ENCODE measurements at places on chromosomes 12 and 14.

DNA sequence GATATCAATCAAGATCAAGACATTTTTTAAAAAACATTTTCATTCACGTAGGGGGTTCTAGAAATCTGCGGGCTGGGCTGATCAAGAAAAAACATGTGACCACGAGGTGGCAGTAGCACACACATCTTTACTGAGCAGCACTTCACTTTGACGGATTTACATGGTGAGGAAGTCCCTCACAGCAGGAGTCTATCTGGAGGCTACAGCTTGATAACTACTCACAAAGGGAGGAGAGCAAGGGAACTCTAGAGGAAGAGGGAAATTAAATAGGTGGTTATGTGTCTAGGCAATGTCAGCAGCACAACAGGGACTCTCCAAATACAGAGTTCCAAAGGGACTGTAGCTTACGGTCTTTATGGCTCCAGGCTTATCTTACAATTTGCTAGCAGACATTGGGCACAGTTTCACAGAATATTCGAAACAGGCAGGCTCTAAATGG, 248.1 kb downstream of the DPY19L2 start:
- peak; percentile 69 for DNase-seq

- DNase-seq: no peak
These were observed 103.2 kb upstream of the EIF5 start for GRCh38 chr14:103230658-103231334.

DNA sequence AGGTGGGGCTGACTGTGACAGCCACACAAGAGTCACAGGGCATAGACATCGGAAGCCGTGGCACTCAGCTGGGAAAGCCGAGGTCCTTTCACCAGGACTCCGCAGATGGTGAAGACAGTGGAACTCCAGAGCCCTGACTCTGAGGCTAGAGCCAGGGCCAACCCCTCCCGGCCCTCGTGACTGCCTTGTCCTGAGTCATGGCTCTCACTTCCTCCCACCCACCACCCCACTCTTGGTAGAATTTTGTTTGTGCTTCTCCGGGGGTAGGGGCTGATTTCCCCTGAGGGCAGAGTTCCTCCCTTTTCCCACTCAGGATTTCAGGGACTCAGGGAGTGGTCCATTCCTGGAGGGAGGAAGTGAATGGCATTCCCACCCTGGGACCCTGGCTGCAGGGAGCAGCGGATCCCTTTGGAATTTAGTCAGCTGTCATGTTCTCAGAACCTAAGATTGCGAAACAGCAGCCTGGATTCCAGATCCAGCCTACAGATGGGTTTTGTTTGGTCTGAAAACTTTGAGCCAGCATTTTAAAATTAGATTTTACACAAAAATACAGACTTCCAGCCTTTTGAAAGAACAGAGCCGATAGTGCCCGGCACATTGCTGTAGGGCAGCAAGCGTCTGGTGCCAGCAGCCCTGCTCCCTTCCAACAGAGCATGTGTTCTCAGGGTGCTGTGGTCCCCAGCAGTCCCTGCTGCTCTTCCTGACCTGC, 50.7 kb downstream of the TPCN1 start:
- DNase-seq: peak; percentile 43

DNA sequence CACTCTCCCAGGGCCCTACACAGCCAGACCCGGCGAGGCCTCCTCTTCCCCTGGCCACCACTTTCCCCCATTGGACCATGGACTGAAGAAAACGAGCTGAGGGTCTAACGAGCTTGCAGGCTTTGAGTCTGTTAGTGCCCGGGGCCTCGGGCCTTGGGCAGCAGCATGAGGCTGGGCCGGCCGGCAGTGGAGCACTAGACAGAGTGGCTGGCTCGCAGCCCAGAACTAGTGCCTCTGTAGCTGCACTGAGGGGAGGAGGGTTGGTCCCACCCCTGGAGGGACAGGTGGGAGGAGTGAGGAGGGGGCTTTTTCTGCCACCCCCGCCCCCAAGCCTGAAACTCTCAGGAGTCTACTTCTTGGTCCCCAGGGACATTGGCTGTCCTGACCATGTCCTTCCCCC, 38.7 kb downstream of the SLC6A12 start:
- peak; percentile 76 for DNase-seq

GRCh38 chr12:46200551-46200950, 68.3 kb downstream of the SLC38A1 start:
- DNase-seq: no peak

DNA sequence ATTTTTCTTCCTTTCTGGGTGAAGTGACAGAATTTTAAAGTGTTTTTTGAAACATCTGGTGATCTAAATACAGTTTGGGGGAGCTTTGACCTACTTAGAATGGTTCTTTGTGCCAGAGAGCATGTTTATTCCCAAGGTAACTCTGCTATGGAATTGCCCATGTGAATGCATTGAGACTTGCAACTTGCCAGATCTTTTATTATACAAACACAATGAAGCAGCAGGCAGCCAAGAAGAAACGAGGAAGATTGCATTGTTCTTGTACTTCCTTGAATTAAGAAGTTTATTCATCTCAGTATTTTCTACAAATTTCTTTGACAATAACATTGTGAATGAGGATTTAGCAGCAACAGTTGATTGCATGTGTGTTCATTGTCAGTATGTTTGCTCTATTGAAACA, 55.5 kb downstream of the FGD4 start:
- no peak for DNase-seq

GRCh38 chr14:32403688-32404087, 74.6 kb downstream of the AKAP6 start:
- no peak for DNase-seq

DNA sequence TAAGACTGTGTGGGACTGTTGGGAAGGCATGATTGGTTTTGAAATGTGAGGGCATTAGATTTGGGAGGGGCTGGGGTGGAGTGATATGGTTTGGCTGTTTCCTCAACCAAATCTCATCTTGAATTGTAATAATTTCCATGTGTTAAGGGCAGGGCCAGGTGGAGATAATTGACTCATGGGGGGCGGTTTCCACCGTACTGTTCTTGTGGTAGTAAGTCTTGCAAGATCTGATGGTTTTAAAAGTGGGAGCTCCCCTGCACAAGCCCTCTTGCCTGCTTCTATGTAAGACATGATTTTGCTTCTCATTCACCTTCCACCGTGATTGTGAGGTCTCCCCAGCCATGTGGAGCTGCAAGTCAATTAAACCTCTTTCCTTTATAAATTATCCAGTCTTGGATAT, 76.6 kb upstream of the PPFIA2 start:
- DNase-seq: no peak

DNA sequence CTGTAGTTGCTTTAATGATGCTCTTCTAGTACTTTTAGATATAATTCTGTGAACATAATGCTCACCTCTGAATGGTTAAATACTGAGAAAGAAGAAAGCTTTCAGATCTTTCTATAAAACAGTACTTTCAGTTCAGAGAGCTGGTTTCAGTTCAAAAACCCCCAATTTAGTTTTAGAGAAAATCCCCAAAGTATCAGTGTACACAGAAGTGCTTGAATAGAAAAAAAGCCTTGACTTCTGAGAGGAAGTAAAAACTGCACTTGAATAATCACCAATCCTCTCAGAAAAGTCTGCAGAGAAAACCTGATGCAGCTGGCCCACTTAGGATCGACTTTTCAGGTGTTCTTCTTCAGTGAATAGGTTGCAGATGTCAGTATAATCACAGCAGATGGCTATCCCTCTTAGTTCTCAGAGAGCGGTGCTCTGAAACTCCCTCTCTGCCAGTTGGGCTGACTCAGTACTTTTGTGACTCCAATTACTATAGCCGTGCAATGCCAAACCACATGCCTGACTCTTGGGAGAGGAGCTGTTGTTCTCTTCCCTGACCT, 616.3 kb downstream of the LRFN5 start:
- no peak for DNase-seq

DNA sequence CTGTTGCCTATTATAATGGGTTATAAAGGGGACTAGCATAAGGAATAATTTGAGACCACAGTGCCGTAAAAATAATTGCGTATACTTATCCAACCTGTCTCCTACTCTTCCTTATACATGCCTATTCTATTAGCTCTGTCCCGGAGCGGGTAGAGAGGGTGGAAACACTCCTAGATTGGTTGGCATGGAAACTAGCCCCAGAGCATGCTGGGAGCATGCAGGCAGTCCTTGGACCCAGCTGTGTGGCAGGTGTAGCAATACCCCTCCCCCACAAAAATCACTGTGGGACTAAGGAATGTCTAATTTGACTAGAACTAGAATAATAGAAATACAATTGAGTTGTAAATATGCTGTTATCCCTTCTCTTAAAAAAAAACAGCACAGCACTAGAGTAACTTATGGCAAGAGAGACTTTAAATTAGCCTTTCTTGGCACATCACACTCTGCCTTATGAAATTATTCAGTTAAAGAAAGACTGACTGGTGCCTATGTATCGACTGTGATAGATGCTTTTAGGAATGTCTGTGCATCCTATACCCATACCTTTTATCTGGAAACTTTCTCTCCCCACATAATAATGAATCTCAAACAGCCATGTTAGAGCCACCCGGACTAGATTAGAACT, 244.0 kb upstream of the DAAM1 start:
- no peak for DNase-seq

DNA sequence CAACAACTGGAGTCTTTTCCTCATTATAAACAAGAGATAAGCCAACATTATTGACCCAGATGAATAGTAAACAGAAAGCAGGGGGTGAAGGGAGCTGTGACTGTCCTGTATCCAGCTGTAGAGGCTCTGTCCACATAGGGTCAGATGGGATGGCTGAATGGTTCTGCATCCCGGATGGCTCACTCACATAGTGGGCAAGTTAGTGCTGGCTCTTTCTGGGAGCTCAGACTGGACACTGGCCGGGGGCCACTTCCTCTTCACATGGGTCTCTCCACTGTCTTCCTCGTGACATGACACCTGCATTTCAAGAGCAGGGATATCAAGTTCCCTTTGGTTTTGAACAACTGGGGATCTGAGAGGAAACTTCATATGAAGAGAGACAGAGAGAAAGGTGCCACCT, 969.6 kb upstream of the TMEM132C start:
- DNase-seq: no peak

GRCh38 chr12:94753036-94753679, 102.8 kb upstream of the TMCC3 start:
- DNase-seq: no peak

DNA sequence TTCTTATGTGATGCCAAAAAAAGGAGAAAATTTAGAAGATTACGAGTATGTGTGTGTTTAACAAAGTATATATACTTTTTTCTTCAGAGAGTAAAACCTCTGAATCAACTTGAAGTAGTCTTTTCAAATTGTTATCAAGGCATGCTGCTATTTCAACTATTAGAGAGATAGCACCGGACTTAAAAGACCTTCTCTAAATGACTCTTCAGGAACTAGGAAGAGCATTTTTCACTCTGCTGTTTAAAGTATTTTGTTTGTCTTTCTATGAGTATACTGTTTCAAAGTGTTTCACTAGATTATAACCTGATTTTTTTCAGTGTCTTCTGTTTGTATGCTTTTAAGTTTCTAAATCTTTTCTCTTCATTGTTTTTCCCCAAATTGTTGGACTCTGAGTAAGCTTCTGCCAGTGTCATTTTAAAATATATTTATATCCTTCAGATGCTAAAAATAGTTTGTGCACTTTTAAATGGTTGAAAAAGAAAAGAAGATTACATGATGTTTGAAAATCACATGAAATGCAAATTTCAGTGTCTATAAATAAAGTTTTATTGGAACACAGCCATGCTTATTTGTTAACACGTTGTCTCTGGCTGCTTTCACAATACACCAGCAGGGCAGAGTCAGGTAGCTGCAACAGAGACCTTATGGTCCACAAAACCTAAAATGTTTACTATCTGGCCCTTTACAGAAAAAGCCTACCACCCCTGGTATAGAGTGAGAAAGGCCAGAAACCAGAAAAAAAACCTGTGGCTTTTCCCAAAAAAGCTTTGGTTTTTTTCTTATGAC, 21.3 kb downstream of the CRADD start:
- no peak for DNase-seq

DNA sequence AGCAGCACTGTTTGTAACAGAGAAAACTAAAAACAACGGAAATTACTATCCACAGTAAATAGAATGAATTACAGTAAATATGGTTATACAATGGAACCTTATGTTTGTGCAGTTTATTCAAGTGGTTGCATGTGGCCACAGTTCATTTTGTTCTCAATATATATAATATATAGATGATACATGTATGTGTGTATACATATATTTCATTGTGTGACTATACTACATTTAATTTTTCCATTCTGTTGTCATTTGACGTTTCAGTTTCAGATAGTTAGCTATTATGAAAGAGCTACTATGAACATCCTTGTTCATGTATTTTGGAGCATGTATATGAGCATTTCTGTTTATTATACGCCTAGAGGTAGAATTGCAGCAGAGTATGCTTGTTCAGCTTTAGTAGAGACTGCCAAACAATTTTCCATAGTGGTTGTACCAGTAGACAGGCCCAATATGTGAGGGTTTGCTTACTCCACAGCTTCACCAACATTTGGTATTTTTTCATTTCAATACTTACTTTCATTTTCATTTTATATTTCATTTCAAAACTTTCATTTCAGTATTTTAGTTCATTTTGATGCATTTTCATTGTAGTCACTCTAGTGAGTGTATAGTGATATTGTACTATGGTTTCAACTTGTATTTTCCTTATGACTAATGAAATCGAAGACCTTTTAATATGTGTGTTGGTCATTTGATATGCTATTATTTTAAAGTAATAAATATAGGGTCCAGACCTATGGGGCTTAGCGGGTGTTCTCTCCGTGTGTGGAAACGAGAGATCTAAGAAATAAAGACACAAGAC, 141.5 kb upstream of the FGD4 start:
- no peak for DNase-seq

DNA sequence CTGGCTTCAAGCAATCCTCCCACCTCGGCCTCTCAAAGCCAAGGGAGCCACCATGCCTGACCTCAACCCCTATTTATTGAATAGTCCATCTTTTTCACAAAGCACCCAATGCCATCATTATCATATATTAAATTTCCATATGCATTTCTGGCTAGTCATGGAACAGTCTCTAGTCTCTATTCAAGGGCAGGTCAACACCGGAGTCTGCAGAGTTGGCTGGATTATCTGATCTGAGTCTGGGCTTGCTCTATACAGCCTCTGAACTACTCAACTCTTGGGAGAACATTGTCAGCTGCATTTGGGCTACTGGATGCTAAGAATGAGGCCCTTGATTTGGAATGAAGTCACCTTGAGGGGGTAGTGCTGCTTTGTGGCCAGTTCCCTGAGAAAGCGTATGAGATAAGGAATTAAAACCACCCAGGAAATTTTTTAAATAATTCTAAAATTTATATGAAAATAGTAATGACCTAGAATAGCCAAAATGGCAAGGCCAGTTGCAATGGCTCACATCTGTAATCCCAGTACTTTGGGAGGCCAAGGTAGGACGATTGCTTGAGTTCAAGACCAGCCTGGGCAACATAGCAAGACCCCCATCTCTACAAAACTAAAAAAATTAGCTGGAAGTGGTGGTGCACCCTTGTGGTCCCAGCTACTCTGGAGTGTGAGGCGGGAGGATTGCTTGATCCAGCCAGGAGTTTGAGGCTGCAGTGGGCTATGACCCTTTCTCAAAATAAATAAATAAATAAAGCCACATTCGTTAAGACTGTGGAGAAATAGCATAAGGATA, 6.9 kb upstream of the NAA25 start:
- DNase-seq: no peak

- DNase-seq: no peak
These were observed 141.4 kb upstream of the TMPO start for GRCh38 chr12:98374007-98374406.
